ENCODE measurements at places on chromosomes 1 and 21.

DNA sequence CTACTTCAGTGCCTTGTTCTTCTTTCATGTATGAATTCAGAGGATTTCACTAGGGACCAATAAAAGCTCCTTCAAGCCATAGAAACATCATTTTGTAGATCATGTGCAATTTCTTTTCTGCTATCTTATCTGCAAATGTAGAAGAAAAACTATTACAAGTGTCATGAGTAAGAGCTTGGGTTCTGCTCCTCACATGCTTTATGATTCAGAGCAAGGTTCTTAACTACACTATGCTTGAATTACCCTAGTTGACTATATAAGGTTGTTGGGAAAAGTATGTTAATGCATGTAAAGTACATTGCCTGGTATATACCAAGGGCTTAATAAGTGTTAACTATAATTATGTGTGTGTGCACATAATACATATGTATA lies 91.4 kb upstream of the S1PR1 start:
- no peak for DNase-seq

DNA sequence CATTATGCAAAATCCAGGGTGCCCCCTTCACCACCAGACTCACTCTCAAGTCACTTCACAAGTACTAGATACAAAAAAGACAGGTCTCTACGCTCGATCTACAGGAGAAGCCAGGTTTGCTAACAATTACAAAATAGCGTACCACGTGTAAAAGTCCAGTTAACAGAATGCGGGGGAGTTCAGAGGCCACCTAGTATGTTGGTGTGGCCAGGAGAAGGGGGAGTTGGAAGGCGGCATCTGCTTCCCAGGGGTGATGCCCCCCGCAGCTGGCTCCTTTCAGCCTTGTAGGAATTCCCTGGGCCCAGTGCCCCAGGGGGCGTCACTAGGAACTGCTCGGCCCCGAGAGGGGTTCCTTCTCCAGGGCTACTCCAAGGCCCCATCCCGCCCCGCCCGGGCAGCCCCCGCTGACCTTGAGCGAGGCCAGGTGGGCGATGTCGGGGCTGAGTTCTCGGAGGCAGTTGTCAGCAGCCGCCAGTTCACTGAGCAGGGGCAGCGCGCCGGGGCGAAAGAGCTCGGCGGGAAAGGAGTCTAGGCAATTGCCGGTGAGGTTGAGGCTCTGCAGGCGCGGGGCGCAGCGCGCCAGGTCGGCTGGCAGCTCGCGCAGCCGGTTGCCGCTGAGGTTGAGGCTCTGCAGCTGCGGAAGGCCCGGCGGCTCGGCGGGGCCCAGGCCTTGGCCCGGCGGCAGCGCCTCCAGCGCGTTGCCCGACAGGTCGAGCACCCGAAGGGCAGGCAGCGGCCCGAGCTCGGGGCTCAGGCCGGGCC lies 664 bp downstream of the LRRC47 start:
- no peak for DNase-seq

- DNase-seq = no peak
These were observed 705 bp upstream of the SLC50A1 start for GRCh38 chr1:155134880-155135414.

GRCh38 chr1:9573723-9574122 lies 15.0 kb upstream of the TMEM201 start:
- no peak for DNase-seq

- no peak for DNase-seq
These were observed 1483.5 kb downstream of the MRPL39 start for GRCh38 chr21:24123785-24124184.

GRCh38 chr1:211420389-211420788 lies 71.6 kb downstream of the RD3 start:
- DNase-seq = no peak

- DNase-seq = no peak
These were observed 23.0 kb downstream of the ACTA1 start for GRCh38 chr1:229410692-229411433.

- DNase-seq = peak; percentile 48
These were observed 16.4 kb upstream of the KIAA0040 start for GRCh38 chr1:175208773-175209492.

DNA sequence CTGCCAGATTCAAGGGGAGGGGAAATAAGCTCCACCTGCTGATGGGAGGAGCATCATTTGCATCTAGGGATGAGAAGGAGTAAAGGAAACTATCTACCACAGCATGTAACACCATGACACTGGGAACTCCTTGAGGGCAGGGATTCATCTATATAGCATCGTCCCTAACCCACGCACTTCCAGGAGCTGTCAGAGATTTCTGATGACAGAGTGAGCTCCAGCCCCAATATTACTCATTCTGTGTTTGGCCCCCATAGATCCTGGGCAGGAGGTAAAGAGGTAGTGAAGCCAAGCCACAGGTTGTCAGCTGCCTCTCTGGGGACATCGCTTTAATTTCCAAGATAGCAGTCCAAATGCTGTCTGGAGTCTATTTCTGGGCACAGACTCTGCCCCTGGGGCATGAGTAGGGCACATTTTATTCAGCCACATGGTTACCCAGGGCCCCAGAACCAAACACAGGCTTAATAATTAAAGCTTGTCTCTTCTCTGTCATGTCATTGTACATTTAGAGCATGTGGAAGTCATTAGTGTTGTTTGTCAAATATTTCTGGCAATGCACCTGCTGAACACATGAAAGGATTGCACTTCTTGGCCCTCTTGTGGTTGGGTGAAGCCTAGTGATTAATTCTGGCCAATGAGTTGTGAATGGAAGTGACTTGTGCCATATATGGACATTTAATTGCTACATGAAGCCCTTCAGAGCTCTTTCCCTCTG lies 105.9 kb upstream of the POU3F1 start:
- DNase-seq = no peak

DNA sequence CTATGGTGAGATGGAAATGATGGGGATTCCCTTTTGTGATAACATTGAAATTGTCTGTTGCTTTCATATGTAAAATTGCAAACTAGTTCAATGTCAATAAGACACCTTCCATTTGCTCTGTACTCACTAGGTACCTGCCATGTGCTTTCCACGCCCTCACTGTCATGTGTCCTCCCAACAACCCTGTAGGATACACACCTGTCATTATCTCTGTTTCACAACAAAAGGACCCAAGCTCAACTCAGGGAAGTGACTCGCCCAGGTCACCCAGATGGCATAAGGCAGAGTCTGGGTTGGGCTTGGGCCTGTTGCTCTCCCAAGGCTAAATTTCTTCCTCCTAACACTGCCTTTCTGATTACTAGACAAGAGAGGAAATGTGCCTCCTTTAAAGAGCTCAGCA lies 45.3 kb upstream of the MCOLN3 start:
- no peak for DNase-seq
